ENCODE measurements at places on chromosomes 4 and X.

DNA sequence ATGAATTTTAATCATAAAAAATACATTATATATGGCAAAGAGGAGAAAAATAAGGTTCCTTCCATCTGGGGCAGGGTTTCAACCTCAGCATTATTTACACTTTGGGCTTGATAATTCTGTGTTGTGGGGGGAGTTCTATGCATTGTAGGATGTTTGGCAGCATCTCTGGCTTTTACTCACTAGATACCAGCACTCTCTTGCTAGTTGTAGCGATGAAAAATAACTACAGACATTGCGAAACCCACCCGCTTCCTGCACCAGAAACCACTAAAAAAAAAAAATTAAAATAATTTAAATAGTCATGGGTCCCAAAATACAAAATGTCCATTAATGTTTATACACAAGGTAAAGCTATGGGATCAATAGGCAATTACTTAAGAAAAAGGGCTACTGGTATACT, 52.7 kb downstream of the PPP3CA start:
- no peak for DNase-seq

GRCh38 chr4:31290836-31291235, 570.7 kb downstream of the PCDH7 start:
- DNase-seq, result no peak

DNA sequence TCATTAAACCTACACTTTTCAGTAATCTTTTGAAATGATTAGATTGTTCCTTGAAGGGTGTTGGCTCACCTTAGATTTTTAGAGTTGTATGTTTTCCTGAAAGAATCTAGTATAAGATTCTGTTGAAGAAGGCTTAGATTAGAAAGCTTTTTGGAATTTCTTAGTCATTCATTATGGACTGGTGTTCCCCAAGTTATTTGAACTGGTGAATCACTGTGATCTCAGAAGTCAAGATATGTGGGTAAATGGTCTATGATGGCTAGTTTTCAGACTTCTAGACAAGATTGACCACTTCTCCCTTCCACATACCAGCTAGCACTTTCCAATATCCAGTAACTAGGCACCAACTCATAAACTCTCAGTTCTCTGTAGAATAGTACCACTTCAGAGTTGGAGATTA, 138.1 kb downstream of the KDM6A start:
- DNase-seq, result no peak

DNA sequence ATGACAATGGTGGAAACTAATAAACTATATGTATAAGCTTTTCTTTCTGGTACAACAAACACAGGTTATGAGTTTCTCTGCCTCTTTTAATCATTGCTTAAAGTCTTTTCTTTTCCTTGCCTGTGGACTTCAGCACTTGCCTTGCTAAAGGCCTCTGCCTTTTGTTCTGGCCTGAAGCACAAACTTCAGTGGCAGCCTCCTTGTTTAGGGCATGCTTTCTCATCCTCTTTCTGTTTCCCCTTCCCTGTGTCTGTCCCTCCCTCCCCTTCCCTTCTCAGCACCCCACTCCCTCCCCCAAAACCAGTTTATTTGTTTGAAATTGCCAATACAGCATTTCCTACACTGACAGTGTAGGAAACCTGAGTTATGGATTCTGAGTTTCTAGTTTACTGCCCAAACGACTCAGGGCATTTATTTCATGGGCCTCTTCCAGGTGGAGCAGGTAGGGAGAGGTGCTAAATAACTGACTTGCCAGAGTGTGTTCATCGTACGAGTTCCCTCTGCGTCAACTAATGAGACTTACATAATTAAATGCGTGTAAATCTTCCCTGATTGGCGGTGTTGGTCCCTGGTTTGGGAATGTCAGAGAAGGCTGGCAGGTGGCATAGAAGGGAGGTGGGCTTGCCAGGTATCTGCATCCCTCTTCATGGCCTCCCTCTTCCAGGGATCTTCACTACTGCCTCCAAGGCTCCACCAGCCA, 311.0 kb downstream of the FBXW7 start:
- DNase-seq, result no peak

DNA sequence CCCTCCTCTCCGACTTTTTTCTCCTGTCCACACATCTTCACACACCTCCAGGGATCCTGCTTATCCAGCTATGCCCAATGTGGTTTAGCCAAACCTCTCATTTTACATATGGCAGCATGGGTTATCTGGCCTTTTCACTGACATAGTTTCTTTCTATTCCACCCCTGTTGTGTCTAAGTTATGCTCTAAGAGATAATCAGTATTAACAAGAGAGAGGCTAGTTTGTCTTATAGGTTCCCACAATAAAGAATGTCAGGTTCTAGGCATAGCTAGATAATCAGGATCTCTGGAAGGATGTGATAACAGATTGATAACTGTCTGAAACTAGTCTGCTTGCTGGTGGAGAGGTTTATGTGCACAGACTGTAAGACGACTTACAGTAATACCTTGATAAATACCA, 7.7 kb upstream of the GALNT7 start:
- no peak for DNase-seq

DNA sequence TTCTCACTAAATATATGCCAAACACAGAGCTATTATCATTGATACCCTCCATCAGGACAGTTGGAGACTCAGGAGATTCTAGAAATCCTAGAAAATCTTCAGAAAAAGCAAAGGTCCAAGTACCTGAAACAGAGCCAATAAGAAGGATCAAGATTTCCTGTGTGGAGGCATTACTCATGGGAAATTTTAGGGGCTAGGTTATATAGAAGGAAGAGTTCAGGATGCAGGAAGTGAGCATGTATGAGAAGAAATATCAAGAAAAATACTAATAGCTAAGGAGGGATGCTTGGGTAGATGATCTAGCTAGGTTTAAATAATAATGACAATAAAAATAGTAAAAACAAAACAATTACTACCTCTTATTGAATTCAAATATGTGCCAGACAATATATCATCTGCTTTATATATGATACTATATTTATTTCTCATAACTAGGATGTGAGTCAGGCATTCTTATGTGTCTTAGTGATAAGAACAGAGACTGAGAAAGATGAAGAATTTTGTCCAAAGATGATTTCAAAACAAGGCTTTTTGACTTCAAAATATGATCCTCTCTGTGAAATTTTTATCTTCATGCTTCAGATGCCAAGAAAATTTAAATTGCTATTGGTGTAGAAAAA, 66.4 kb upstream of the HHIP start:
- no peak for DNase-seq

GRCh38 chrX:80237072-80237471, 183.2 kb upstream of the TENT5D start:
- DNase-seq, result no peak

- no peak for DNase-seq
Measured at GRCh38 chrX:18810416-18810815, 103.0 kb downstream of the PPEF1 start.

GRCh38 chrX:47500554-47500953, 17.5 kb upstream of the ZNF41 start:
- DNase-seq, result no peak

DNA sequence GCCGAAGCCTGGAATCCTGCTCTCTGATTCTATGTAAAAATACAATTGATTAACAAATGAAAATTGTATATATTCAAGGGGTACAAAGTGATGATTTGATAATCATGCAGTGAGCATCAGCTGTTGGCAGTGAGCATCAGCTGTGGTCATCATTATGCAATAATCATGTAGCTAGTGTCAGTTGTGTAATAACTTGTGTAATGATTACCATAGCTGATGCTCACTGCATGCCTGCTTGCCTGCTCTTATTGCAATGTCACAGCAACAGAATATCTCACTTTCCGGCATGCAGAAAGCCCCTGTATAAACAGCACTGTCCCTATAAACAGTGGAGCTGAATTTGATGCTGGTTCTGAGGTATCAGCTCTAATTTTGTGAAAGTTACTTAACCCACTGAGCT, 46.8 kb downstream of the SULT1B1 start:
- DNase-seq, result no peak

- no peak for DNase-seq
Measured at GRCh38 chrX:15514279-15514678, 13.7 kb downstream of the BMX start.

DNA sequence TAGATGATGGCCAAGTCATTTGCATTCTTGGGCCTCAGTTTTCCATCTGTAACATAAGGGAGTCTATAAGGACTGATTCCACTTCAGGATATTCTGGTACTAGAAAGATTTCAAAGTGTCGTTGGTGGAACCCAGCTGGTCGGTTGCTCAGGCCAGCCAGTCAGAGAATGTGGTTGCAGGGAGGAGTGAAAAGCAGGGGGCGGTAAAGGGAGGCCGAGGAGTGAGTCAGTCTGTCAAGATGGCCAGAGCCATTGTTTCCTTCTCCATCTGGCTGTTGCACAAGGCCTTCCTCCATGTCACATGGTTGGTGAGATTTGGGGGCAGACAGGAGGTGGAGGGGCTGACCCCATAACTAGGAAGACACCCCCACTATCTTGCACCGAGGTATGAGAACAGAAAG, 38.2 kb downstream of the STARD8 start:
- no peak for DNase-seq

- no peak for DNase-seq
Measured at GRCh38 chr4:169133932-169134331, 123.9 kb upstream of the CBR4 start.

- no peak for DNase-seq
Measured at GRCh38 chrX:96407072-96407471, 277.6 kb upstream of the DIAPH2 start.

- DNase-seq, result no peak
Measured at GRCh38 chrX:50115973-50116372, 84.8 kb downstream of the AKAP4 start.

DNA sequence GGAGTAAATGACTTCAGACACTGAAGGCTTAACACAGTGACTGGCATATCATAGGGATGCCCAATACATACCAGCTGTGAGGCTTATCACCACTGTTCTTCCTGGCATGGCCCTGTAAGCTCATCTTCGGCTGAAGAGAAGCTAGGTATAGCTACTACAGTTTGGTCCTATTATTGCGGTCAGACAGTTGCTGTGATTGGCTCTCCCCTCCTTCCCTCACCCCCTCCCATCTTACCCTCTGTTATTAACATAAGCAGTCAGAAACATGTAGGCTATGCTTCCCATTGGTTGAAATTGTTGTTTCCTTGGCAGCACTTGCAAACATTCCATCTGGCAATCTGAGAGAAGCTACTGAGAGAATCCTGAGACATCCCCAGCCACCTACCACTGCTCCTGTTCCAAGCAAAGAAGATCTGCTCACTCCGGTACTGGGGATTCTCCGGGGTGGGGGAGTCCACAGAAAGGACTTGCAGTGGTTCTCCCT, at the start of gene AKAP14:
TSS of gene AKAP14 (plus strand) at position 51 of the 484 bp plus-strand sequence. CDS start 7,331 bp downstream, outside the sequence.
- DNase-seq, result no peak

DNA sequence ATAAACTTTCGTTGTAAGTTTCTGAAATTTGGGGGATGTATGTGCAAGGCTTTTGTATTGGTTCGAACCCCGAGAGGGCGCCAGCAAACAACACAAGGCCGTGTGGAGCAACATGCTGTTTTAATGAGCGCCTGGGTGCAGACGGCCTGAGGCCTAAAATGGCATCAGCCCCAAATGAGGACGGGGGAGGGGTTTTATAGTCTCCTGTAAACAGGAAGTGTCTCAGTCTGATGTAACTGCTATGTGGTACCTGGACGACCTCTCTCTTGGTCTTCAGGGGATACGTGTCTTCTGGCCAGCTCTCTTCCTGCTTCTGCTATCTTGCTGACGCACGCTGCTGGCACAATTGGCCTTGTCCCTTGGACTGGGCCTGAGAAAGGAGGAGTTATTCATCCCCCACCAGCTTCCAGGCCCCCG, 1348.0 kb downstream of the ADGRL3 start:
- no peak for DNase-seq

- DNase-seq, result no peak
Measured at GRCh38 chr4:88010966-88011365, 3.5 kb downstream of the PKD2 start.

DNA sequence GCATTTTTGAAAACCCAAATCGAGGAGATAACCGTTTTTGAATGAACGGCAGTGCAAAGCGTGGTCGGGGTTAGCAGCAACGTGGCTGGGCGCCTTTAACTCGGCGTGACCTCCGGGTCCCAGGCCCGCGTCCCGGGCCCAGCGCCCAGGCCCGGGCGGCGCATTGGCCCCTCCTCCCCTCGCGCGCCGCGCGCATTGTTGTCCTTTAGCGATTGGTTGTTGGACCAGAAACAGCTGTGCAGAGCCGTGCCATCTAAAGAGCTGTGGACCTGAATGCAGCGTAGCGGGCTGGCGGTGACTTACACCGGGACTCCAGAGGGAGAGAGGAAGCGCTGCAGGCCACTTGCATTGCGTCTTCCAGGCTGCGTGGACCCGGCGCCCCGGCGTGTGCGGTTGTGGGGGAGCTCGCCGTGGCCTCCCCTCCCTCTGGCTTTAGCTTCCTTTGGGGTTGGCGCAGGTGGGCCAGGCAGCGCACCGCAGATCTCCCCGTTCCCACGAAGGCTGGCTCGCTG, at the start of gene STOX2:
TSS of gene STOX2 (plus strand) at position 227 of the 512 bp plus-strand sequence. CDS start 1,484 bp downstream, outside the sequence.
- peak; percentile 88 for DNase-seq

DNA sequence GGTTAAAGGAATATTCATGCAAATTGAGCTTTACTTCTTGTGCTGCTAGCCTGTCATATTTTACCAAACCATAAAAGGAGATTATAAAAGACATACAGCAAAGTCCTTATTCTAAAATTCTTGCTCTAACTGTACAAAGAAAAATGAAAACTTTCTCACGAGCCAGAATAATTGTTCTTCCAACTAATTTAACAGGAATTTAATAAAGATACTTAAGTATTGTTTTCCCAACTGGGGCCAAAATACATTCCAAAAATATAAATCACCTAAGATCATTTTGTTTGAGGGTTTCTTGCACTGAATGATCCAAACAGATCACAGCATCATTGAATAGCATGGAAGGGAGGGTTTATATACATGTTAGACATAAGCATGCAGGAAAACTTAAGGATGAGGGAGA, 127.1 kb upstream of the PCDH18 start:
- no peak for DNase-seq

- DNase-seq, result no peak
Measured at GRCh38 chr4:174460684-174461083, 61.6 kb downstream of the HPGD start.

DNA sequence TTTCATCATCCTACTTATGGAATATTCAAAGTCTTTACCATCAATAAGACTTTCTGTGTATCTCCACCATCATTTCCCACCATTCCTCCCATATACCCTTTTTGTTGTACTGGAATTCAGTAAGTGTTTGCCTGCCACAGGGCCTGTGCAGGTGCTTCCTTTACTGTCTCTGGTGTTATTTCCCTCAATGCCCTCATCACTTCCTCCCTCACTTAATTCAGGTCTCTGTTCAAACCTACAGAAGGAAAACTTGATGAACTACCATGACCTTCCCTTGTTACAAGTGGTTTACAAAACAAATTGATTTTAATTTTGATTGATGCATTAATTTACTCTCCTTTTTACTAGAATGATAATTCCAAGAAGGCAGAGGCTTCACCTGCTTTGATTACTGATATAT, 159.5 kb upstream of the FAT4 start:
- no peak for DNase-seq

GRCh38 chr4:141047228-141047884, 85.9 kb downstream of the RNF150 start:
- DNase-seq, result no peak

All from nucleus accumbens (tissue), 56 donors.